ENCODE measurements at places on chromosomes 7 and 10.

DNA sequence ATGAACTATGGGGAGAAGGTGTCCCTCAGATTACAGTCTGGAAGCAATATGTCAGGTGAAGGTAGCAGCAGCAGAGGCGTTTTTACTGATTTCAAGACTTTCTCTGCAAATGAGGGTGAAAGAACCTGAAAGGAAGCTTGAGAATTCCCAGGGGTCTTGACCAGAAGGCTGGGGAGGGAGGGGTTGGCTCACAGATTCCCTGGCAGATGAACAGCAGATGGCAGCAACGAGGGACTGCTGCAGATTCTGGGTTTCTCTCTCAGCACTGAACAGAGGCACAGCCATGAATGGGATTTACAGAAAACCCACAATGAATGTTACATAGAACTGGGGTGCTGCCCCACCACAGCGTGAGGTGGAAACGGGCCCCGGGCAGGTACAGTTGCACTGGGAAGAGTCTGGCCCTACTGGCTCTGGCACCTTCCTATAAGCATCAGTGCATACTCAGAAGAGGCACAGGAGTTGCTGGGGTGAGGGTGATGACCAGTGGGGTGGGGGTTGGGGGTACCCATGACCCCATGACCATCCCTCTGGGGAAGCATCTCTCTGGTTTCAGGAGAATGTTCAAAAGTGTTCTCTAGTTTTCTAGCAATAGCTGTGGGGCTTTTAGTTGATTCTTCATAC, 317.8 kb downstream of the SH2D4B start:
- no peak for DNase-seq
- H3K27ac ChIP-seq: no peak overlapping the region
- no peaks in the 10 kb centered on the region for H3K27me3 ChIP-seq
- H3K36me3 ChIP-seq: no peaks in the 10 kb centered on the region
- H3K4me3 ChIP-seq: no peak overlapping the region
- no peaks in the 10 kb centered on the region for H3K4me1 ChIP-seq

DNA sequence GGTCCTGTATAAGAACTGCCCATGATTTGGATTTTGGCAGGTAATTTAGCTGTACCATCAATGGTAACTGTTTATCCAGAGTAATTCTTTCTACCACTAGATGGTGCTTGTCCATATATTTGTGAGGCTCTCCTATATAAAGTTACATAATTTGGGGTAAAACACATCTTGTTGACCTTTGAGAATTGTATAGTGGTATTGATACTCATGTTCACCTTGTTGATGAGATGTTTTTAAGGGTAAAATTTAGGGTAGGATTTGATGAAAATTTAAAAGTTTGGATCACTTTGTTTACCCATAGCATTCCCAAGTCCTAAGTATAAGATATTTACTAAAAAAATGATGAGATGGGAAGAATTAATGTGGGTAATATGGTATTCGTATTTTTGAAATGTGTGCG, 31.6 kb downstream of the ST7 start:
- no peak overlapping the region for H3K4me3 ChIP-seq
- H3K27me3 ChIP-seq: no peaks in the 10 kb centered on the region
- no peak overlapping the region for H3K27ac ChIP-seq
- no peak for DNase-seq
- no peaks in the 10 kb centered on the region for H3K36me3 ChIP-seq

DNA sequence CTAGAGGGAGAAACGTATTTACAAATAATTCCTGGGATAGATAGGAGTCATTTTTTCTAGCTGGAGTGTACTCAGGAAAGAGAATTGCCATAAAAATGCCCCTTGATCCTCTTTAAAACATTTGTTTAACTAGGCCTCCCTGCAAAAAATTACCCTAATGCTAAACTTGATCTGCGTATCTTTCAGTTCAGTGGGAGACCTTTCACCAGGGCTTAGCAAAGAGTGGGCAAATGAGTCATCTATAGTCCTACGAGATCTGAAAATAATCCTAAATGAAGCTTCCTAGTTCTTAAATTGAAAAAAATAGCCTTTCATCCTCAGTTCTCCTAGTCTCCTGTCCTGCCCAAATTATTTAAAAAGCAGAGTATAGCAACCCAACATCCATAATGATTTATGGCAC, 198.6 kb upstream of the FRMD4A start:
- H3K4me3 ChIP-seq: no peak overlapping the region
- H3K36me3 ChIP-seq: peaks cover 3% of the 10 kb centered on the region
- DNase-seq: no peak
- no peaks in the 10 kb centered on the region for H3K4me1 ChIP-seq
- no peaks in the 10 kb centered on the region for H3K27me3 ChIP-seq

GRCh38 chr10:128780156-128780761, 654.0 kb upstream of the MKI67 start:
- H3K36me3 ChIP-seq: no peaks in the 10 kb centered on the region
- H3K27ac ChIP-seq: no peak overlapping the region
- no peaks in the 10 kb centered on the region for H3K27me3 ChIP-seq
- DNase-seq: no peak
- H3K4me3 ChIP-seq: no peak overlapping the region
- no peaks in the 10 kb centered on the region for H3K4me1 ChIP-seq

- no peaks in the 10 kb centered on the region for H3K27me3 ChIP-seq
- no peak overlapping the region for H3K4me3 ChIP-seq
- no peaks in the 10 kb centered on the region for H3K36me3 ChIP-seq
Measured at GRCh38 chr10:69474742-69475432, 23.6 kb downstream of the TSPAN15 start.

- no peak overlapping the region for H3K27ac ChIP-seq
- no peaks in the 10 kb centered on the region for H3K4me1 ChIP-seq
- H3K36me3 ChIP-seq: no peaks in the 10 kb centered on the region
- no peak for DNase-seq
Measured at GRCh38 chr7:80923211-80923612, 4.4 kb upstream of the SEMA3C start.

DNA sequence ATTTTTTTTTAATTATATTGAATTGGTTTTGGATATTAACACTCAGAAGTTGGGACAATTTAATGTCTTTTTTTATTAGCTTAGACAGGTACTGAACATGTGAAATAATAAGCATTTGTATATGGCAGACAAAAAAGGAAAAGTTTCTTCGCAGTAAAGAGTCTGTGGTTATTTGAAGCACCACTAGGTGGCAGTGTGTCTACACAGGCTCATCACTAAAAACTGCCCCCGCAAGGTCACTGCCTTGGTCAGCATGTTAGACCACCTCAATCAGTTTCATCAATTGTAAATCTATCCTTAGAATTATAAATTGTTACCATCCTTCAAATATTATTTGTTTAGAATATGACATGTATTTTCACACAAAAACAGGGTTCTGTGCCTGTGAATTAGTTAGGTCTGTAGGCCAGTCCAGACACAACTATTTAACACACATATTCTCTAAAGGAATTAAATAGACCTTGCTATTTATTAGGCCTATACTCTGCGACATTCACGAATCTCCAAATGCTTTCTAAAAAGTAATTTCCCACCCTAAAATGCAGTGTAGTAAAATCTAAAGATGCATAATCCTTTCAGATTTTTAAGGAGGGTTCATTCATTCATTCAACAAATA, 17.0 kb downstream of the PNLIPRP3 start:
- no peak overlapping the region for H3K27ac ChIP-seq
- H3K4me3 ChIP-seq: no peak overlapping the region
- H3K27me3 ChIP-seq: no peaks in the 10 kb centered on the region
- DNase-seq: no peak

DNA sequence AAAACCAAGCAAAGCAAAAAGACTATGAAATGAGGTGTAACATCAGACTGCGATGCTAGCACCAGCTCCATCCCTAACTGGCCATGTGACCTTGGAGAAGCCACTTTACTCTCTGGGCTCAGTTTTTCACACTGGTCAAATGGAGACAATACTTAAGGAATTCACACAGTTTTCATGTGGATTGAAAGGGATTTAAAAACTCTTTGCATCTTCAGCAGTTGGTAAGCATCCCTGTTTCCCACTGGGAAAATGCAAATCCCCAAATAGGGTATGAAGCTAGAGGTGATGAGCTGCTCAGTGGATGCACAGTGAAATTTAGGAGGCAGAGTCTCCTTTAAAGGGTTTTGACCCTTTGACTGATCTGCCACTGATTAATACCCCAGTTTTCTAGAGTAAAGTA, 240.7 kb downstream of the SORCS3 start:
- H3K4me3 ChIP-seq: no peak overlapping the region
- H3K27ac ChIP-seq: no peak overlapping the region
- H3K4me1 ChIP-seq: no peaks in the 10 kb centered on the region
- no peak for DNase-seq

DNA sequence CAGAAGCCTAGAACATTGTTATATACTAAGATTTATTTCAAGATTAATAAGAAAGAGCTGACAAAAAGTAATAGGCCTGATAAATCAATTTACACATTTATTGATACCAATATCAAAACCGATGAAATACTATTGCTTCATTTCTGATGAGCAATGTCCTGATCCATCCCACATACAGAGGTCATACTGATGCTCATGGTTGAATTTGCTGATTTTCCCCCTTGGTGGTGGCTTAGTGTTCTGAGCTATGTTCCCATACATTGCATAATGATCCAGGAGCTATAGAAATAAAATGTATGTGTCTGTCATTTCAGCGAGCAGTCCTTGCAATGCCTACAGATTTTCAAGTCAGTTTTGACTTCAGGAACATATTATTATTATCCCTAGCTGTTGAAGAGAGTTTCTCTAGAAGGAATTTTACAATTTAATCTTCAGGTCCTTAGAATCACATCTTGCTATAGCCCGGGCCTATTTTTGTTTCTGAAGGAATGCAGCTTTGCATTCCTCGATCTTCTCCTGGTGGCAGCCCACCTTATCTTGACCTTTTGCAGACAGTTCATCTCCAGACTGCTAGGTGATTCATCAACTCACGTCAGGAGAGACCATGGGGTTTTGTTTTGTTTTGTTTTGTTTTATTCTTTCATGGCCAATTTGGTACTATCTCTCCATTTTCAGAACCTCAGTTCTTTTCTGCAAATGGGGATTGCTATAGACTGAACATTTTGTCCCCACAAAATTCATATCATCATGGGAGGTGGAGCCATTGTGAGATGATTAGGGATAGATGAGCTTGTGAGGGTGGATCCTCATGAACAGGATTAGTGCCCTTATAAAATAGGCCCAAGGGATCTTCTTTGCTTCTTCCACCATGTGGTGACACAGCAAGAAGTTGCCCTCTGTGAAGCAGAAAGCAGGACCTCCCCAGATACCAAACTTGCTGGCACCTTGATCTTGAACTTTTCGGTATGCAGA, 465.6 kb upstream of the IGFBP3 start:
- no peak overlapping the region for H3K4me3 ChIP-seq
- DNase-seq: no peak
- H3K27me3 ChIP-seq: no peaks in the 10 kb centered on the region
- H3K4me1 ChIP-seq: no peaks in the 10 kb centered on the region
- no peak overlapping the region for H3K27ac ChIP-seq
- H3K36me3 ChIP-seq: no peaks in the 10 kb centered on the region

DNA sequence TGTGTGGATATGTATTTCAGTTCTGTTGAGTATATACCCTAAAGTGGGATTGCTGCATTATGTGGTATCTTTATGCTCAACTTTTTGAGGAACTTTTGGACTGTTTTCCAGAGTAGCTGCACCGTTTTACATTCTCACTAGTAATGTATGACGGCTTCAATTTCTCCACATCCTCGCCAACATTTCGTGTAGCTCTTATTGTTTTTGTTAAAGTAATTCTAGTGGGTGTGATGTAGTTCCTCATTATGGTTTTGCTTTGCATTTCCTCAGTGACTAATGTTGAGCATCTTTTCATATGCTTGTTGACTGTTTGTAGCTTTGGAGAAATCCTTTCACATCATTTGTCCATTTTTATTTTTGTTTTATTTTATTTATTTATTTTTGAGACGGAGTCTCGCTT, 4.5 kb downstream of the STMP1 start:
- H3K4me3 ChIP-seq: no peak overlapping the region
- no peak for DNase-seq
- no peaks in the 10 kb centered on the region for H3K27me3 ChIP-seq
- no peak overlapping the region for H3K27ac ChIP-seq
- H3K4me1 ChIP-seq: peaks cover 29% of the 10 kb centered on the region

- no peak overlapping the region for H3K27ac ChIP-seq
- no peak overlapping the region for H3K4me3 ChIP-seq
- no peaks in the 10 kb centered on the region for H3K36me3 ChIP-seq
- H3K4me1 ChIP-seq: no peaks in the 10 kb centered on the region
- no peaks in the 10 kb centered on the region for H3K27me3 ChIP-seq
Measured at GRCh38 chr10:107163076-107163855, 1.2 kb downstream of the SORCS1 start.

DNA sequence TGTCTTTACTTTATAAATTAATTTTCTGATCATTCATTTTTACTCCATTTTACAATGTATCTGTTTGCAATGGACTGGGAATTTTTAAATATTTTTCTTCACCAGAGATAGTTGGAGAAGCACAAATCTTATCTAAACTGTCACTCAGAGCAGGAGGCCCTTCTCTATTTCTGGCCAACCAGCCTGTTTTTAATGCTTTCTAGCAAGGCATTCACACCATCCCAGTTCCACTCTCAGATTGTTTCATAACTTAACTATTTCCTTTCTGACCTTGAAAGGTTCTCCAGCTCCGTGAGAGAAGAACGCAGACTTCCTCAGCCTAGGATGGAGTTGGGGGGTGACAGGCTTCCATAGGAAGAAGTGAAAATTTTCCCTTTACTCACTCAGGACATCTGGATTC, 155.8 kb downstream of the SKIDA1 start:
- no peaks in the 10 kb centered on the region for H3K4me1 ChIP-seq
- H3K27ac ChIP-seq: no peak overlapping the region

- no peak overlapping the region for H3K4me3 ChIP-seq
- H3K27me3 ChIP-seq: no peaks in the 10 kb centered on the region
- DNase-seq: no peak
- no peaks in the 10 kb centered on the region for H3K4me1 ChIP-seq
- H3K27ac ChIP-seq: no peak overlapping the region
- H3K36me3 ChIP-seq: peaks cover 81% of the 10 kb centered on the region
Measured at GRCh38 chr7:102197161-102197560, 89.5 kb upstream of the SH2B2 start.

DNA sequence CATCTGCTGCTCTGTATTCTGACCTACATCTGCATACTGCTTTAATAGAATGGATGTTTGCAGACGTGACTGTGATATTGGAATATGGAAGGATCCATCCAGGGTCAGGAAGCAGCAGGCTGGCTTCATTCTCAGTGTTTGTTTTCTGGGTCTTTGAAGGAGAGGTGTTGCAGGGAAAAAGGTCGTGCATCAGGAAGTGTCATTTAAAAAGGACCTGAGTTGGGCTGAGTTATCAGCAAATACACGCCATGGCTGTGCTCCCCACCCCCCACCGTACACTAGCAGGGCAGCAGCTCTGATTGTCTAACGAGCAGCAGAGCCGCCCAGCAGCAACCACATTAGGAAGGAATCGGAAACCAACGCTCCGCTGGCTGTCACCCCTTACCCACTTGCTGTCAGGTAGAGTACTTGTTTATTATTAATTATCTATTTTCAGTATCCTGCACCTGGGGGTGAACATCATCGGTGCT, 63.1 kb upstream of the STEAP1B start:
- H3K4me3 ChIP-seq: no peak overlapping the region
- H3K27me3 ChIP-seq: no peaks in the 10 kb centered on the region
- no peak overlapping the region for H3K27ac ChIP-seq
- H3K4me1 ChIP-seq: no peaks in the 10 kb centered on the region
- DNase-seq: no peak

All from ascending aorta (tissue), 2 donors.